A549 treated with AZD2906 at 1 μM for 4 hours (cell line): ENCODE measurements at places on chromosomes 3 and 15. TPM values are rescaled to one million over a fixed set of nuclear protein-coding genes. Genes with fewer than 3 reads are reported as not detected.

The CCDC33 gene
- 6.3 to 7.5 TPM (median 7.4 TPM) in 5 replicates for total RNA-seq

The PPP1R14D gene
- total RNA-seq, result 0.14 to 0.21 TPM (median 0.17 TPM) in 3 of 5 replicates, not detected in the others

The TMEM158 gene
- total RNA-seq, result 6.3 to 11.3 TPM (median 10.0 TPM) in 5 replicates

The EPB42 gene
- not detected in 5 replicates for total RNA-seq

The UBAP1L gene
- total RNA-seq, result 0.53 to 0.97 TPM (median 0.84 TPM) in 5 replicates

The SCN5A gene
- total RNA-seq, result 0.80 to 1.4 TPM (median 1.0 TPM) in 5 replicates

The SPG21 gene
- 112 to 127 TPM (median 119 TPM) in 5 replicates for total RNA-seq

The CCDC13 gene
- total RNA-seq, result 0.26 to 0.50 TPM (median 0.45 TPM) in 5 replicates

The ZNF385D gene
- total RNA-seq, result 0.06 TPM in 1 of 5 replicates, not detected in the others

The CDC25A gene
- total RNA-seq, result 8.4 to 9.3 TPM (median 8.9 TPM) in 5 replicates

The NIT2 gene
- total RNA-seq, result 68.8 to 86.1 TPM (median 85.8 TPM) in 5 replicates

The AP3B2 gene
- 0.40 to 0.98 TPM (median 0.68 TPM) in 5 replicates for total RNA-seq

The LCTL gene
- 0.05 TPM in 1 of 5 replicates, not detected in the others for total RNA-seq

The GOLGA8K gene
- 0.31 to 1.2 TPM (median 0.75 TPM) in 5 replicates for total RNA-seq

The EOMES gene
- total RNA-seq, result 0.41 to 0.79 TPM (median 0.55 TPM) in 5 replicates

The SELENOS gene
- total RNA-seq, result 170 to 184 TPM (median 175 TPM) in 5 replicates

The RLBP1 gene
- total RNA-seq, result not detected in 5 replicates

The GOLGA6A gene
- total RNA-seq, result 0.07 to 0.15 TPM (median 0.11 TPM) in 5 replicates

The KBTBD12 gene
- total RNA-seq, result not detected in 5 replicates

The ROPN1 gene
- total RNA-seq, result not detected in 5 replicates

The ZNF502 gene
- 1.2 to 2.2 TPM (median 1.5 TPM) in 5 replicates for total RNA-seq

The STAG1 gene
- 7.8 to 10.6 TPM (median 8.7 TPM) in 5 replicates for total RNA-seq

The GALNT15 gene
- total RNA-seq, result 0.05 to 0.15 TPM (median 0.09 TPM) in 5 replicates

The ACVR2B gene
- 1.7 to 2.6 TPM (median 2.5 TPM) in 5 replicates for total RNA-seq

The TIGIT gene
- total RNA-seq, result not detected in 5 replicates

The TRPM1 gene
- total RNA-seq, result not detected in 5 replicates

The ERICH6 gene
- total RNA-seq, result 0.10 TPM in 1 of 5 replicates, not detected in the others

The STRA6 gene
- 50.4 to 82.4 TPM (median 71.8 TPM) in 5 replicates for total RNA-seq

The TEX55 gene
- 0.08 TPM in 1 of 5 replicates, not detected in the others for total RNA-seq

The ATP13A5 gene
- total RNA-seq, result not detected in 5 replicates
